ENCODE measurements at places on chromosomes 1 and 21. TPM values are rescaled to one million over a fixed set of nuclear protein-coding genes. Genes with fewer than 3 reads are reported as not detected.

The ATP1A4 gene
- not detected for total RNA-seq

The C8A gene
- total RNA-seq: not detected

The ANKRD34A gene
- total RNA-seq: 21.5 TPM

The LYSMD1 gene
- total RNA-seq: 6.6 TPM

The AHDC1 gene
- total RNA-seq: 2.1 TPM

The DNAJC28 gene
- 0.25 TPM for total RNA-seq

Measured in Karpas-422 (cell line).